ENCODE measurements at places on chromosomes 16 and 17. TPM values are rescaled to one million over a fixed set of nuclear protein-coding genes. Genes with fewer than 3 reads are reported as not detected.

Gene SPATA32
- total RNA-seq, result not detected

GRCh38 chr16:70713824-70714223 lies 28.0 kb upstream of the MTSS2 start:
- DNase-seq, result no peak

DNA sequence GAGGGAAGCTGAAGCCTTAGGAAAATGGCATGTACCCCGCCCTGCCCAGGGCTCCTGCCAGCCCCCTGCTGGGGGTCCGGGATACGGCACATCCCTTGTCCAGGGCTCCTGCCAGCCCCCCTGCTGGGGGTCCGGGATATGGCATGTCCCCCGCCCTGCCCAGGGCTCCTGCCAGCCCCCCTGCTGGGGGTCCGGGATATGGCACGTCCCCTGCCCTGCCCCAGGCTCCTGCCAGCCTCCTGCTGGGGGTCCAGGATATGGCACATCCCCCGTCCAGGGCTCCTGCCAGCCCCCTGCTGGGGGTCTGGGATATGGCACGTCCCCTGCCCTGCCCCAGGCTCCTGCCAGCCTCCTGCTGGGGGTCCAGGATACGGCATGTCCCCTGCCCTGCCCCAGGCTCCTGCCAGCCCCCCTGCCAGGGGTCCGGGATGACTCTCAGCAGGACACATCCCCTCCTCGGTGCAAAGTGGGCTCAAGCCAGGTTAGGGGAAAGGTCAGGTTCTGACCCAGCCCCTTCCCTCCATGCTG lies 43.2 kb downstream of the RPH3AL start:
- DNase-seq, result no peak

DNA sequence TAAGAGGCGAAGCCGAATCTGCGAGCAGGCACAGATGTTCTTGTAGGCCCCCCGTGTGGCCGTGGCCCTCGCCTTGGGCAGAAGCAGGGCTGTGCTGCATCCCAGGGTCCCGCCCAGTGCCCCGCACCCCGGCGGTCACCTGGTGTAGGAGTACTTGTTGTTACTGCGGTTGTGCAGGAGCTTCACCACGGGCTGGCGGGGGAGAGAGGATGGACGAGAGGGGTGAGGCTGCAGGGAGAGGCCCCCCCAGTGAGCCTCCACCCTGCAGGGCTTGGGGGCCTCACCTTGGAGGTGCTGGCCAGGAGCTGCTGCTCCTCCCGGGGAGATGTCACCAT lies 11.4 kb downstream of the ASPHD1 start:
- DNase-seq, result no peak

DNA sequence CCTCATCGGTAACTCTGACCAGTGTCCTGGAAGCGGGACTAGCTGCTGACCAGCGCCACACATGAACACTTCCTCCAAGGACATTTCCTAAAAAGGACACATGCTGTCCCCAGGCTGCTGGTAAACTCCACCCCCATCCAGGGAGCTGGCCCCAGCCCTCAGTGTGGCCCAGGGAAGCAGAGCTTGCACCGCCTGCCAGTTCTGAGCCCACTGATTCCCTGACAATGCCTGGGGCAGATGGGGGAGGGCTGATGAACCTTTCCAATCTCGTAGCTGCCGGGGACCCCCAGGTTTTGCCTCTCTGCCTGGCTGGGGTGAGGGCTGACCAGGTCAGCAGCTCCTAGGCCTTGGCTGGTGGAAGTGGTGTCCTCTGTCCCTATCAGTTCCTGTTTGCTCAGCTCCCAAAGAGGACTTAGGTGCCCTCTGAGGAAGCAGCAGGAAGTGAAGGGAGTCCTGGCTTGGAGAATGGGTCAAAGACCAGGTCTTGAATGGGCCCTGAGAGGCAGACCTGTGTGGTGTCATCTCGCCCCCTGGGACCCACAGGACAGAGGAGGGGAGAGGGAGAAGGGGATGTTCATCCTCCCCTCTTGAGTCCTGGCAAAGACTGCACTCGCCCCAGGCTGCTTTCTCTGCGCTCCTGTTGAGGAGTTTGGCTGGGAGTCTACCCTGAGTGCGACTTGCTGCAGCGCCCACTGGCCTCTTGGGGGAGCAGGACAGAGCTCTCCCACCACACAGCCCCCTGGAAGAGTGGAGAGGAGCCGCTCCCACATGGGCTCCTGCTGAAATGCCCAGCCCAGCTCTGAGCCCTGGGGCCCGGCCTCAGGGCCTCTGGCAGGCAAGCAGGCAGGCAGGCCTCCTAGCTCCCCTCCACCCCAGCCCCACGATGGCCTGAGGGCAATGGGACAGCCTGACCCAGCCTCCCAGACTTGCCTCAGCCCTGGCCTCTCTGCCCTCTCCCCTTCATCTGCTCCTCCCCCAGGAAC lies 16.8 kb downstream of the PDK2 start:
- peak; percentile 17 for DNase-seq

Gene ALOXE3
- total RNA-seq, result not detected

Gene PHOSPHO1
- total RNA-seq, result not detected

Gene CCL1
- total RNA-seq, result not detected

Gene ZP2
- not detected for total RNA-seq

DNA sequence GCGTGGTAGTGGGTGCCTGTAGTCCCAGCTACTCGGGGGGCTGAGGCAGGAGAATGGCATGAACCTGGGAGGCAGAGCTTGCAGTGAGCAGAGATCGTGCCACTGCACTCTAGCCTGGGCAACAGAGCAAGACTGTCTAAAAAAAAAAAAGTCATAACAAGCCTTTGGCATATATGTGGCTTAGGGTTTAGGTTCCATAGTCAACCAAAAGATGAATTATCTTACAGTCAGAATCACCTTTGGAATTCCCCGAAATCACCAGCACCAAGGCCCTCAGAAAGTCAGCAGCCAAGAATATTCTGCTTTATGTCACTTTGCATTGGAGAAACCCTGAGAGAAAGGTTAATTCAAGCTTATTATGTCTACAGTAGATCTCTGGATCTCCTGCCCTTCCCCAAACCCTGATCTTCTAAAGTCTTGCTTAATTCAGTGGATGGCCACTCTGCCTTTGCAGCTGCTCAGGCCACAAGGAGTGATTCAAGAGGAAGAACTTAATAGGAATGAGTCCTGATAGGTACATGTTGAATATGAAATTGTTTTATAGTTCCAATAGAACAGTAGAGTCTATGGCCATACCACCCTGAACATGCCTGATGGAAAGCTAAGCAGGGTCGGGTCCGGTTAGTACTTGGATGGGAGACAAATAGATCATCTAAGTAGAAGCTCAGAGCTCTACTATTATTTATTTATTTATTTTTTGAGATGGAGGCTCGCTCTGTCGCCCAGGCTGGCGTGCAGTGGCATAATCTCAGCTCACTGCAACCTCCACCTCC lies 196.0 kb upstream of the CACNG5 start:
- DNase-seq, result no peak

DNA sequence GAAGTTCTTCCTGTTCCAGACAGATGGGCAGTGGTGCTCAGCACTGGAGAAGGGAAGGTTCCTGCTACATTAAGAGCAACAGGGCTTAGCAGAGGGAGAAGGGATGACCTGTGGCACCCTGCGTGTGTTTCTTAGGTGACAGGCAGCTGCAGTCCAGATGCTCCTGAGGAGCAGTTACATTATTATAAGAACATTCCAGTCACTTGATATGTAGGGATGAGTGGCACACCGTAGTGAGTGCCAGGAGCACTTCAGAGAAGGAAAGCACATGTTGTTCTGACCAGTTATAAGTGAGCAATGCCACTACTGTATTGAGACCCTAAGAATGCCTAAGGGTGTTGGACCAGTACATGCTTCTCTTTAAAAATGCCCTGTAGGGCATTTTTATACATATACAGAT lies 39.9 kb upstream of the MRC2 start:
- no peak for DNase-seq

DNA sequence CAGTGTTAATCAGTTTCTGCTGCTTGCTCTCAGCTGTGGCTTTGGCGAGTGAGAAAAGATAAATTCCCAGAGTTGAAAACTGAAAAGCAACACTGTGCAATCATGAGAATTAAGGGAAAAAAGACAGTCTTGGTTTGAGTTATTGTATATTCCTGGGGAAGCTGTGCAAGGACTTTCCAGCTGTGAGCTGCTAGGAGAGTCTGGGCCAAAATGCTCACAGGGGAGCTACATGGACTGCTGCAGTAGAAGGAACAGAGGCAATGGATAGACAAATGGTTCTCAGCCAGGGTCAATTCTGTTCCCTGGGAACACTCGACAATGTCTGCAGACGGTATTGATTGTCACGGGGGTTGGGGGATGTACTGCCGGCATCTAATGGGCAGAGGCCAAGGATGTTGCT lies 102.0 kb upstream of the ADAMTS18 start:
- DNase-seq, result no peak

- DNase-seq, result no peak
Observed at GRCh38 chr17:34164837-34165236, 90.2 kb upstream of the CCL2 start.

- no peak for DNase-seq
Observed at GRCh38 chr16:13429416-13429815, 490.5 kb upstream of the ERCC4 start.

Gene TEKT5
- total RNA-seq, result 0.42 TPM

DNA sequence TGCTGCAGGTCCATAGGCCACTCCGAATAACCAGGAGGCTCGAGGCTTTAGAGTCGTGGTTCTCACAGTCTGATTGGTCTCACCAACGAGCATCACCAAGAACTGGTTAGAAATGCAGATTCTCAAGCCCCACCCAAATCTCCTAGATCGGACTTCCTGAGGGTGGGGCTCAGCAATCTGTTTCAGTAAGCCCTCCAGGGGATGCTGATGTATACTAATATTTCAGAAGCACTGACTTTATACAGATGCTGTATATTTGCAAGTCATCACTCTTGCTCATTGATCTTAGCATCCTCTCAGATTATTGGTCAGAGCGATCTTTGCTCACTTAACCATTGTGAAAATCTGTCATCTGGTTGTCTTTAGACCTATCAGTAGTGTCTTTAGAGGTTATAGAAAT lies 4.4 kb upstream of the VAC14 start:
- no peak for DNase-seq

Gene HNF1B
- total RNA-seq, result 66.0 TPM

Gene CIBAR2
- not detected for total RNA-seq

Gene KRTAP9-4
- total RNA-seq, result not detected

DNA sequence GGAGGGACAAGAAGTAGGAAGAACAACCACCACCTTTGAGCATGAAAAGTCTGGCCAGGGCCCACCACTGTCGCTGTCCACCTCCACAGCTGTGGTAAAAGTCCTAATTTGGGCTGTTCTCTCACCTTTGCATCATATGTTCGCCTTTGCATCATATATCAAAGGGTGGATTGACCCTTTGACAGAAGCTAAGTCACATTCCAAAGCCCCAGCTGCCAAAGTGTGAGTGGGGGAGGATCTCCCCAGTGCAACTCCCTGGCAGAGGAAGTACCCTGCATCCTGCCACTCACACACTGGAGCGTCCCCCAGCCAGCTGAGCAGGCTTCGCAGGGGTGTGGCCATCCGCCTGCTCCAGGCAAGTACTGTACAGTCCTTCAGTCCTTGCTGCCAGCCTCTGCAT lies 12.7 kb upstream of the SPECC1 start:
- DNase-seq, result no peak

DNA sequence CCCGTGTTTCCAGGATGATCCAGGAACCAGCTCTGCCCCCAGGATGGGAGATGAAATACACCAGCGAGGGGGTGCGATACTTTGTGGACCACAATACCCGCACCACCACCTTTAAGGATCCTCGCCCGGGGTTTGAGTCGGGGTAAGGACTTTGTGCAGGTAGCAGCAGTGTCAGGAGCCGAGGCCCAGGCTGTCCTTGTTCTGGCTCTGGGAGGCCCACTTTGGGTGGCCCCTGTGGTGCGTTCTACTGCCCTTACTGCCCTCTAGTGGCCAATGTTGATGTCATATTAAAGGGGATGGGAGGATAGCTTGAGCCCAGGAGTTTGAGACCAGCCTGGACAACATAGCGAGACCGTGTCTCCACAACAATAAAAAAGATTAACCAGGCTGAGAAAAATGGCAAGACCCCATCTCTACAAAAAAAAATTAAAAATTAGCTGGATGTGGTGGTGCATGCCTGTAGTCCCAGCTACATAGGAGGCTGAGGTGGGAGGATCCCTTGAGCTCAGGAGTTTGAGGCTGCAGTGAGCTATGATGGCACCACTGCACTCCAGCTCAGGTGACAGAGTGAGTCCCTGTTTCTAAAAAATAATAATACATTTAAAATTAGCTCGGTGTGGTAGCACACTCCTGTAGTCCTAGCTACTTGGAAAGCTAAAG lies 20.9 kb upstream of the CLEC18A start:
- DNase-seq, result peak; percentile 77

Gene C16orf92
- not detected for total RNA-seq

DNA sequence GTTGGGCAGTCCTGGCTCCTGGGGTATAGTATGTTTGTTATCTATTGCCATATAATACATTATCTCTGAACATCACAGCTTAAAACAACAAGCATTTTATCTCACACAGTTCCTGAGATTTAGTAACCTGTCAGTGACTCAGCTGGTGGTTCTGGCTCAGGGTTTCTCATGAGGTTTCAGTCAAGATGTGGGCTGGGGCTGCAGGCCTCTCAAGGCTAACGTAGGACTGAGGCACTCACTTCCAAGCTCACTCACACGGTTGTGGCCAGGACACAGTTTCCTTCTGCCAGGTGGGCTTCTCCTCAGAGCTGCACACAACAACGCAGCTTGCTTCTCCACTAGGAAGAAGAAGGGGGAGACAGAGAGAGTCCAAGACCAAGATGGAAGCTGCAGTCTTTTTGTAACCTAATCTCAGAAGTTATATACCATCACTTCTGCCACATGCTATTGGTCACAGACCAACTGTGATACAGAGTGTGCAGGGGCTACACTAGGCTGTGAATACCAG lies 10.3 kb upstream of the MED13 start:
- DNase-seq, result no peak

Gene GP1BA
- total RNA-seq, result not detected

All from HT-29 (cell line).